ENCODE measurements at places on chromosomes 1 and 21.

DNA sequence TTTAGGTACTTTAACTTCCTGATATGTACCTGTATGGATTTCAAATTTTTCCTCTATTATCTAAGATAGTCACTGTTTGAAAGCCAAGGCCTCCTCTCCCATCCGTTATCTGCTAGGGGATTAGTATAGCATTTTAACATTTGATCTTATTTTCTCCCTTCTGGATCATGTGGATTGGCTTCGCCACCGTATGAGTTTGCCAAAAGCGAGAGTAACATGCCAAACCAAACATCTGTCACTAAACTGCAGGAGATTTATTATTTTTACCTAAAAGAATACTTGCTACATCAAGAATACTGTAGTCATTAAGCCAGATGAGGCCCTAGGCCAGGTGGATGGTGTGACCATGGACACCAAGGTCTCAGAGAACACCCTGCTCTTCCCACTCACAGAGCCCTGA, 28.5 kb upstream of the EEIG2 start:
- DNase-seq = no peak

DNA sequence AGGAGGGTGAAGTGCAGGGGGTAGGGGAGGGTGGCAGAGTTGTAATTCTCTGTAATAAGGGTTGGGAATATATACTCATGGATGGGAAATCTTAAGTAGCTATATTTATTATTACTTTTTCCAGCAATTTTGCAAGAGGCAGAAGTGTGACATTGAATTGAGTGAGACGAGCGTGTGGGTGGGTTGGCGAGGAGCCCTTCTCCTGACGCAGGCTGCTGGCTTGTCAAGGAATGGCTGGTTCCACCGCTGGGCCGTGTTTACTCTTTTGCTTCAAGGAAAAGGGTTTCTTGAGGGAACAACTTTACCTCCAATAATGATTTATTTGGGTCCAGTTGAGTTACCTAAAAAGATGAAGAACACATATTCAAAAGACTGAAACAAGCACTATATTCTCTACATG, 17.9 kb upstream of the DMRTA2 start:
- no peak for DNase-seq

- peak; percentile 31 for DNase-seq
These were observed 97.8 kb upstream of the ZC3H11B start for GRCh38 chr1:219710529-219711194.

- no peak for DNase-seq
These were observed 2.8 kb downstream of the GCSAML start for GRCh38 chr1:247551721-247552120.

DNA sequence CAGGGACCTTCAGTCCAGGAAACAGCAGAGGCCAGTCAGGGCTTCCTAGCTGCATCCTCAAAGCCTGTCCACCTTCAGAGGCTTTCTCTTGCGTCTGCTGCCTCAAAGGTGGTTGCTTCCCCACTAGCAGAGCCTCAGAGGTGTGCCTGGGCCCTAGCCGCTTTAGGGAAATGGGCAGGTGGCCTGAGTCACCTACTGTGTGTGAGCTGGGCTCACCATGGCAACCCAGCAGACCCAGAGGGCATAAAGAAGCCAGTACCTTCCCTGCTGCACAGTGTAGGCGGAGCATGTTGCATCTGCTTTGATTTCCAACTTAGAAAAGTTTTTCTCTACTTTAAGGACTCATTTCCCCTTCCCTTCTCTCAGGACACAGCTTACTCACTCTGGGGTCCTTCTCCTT, 12.5 kb downstream of the SLC9A1 start:
- no peak for DNase-seq

GRCh38 chr1:25829046-25829445, 9.3 kb downstream of the MTFR1L start:
- no peak for DNase-seq

DNA sequence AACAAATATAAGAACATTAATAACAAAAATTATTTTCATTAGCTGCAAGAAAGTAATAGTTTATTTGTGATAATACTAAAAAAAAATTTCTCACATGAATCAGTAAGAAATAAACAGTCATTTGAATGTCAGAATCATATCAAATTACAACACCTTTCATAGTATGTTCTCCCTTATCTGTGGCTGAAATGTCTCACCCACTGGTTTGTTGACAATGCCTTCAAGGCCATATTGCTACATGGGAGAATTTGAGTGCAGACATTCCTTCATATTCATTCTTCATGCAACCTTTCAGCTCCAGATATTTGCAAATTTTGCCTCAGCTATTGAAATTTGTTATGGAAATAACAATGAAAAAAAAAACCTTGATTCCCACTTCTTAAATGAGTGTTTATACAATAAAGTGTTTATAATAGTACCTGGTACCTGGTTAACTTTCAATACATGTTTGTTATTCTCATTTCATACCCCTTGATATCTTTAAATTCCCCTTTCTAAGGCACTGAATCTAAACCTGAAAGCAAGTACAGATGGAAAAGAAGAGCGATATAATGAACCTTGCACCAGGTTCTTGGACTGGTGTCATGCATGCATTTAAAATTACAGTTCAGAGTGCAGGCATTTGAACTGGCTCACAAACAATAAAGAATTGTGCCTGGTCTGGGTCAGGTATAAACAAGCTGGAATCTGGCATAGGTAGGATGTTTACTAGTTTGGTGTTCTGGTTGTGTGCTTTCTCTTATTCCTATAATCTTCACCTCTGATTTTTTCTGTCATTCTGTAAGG, 242.2 kb upstream of the ADGRL2 start:
- DNase-seq = no peak

GRCh38 chr1:42414551-42415496, 34.2 kb downstream of the RIMKLA start:
- no peak for DNase-seq

DNA sequence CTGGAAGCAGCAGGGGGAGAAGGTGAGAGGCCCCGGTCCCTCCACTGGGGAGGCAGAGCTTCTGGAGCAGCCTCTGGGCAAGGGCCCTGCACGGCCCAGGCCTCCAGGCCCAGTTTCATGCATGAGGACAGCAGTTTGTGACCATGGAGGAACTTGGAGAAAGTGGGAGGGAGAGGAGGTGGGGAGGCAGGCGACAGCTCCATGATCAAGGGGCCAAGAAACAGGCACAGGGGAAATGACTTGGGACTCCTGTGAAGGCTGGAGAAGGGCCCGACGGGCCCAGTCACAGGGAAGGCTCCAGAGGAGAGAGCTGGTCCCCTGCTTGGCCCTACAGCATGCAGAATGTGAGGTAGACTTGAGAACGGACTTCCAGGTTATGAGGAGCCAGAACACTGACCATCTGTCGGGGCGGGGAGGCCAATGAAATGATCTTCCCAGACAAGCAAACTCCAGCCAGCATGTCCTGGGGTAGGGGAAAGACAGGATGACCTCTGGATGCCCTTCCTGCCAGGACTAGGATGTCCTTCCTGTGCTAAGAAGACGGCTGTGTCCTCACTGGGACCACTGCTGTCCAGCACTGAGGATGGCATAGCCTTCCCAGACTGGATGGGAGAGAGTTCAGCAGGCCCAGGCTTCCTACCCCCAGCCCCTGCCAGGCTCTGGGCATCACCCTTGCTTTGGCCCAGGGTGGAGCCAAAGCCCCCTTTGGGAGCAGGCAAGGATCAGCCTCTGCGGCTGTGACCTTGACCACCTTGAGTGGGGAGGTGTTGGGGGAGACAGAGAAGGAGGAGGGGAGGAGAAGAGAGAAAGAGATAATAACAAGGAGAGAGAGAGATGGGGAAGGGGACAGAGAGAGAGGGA, 548.2 kb downstream of the PTPRU start:
- no peak for DNase-seq

All from activated CD4-positive, alpha-beta T cell treated with anti-CD3 and anti-CD28 coated beads, Interleukin-2, Interleukin-4, amounts not matched to agents 100 ng/mL and 50 ng/mL, durations not matched to agents 16 hours and 8 hours (primary cell).